ENCODE measurements at places on chromosomes 1 and 21.

DNA sequence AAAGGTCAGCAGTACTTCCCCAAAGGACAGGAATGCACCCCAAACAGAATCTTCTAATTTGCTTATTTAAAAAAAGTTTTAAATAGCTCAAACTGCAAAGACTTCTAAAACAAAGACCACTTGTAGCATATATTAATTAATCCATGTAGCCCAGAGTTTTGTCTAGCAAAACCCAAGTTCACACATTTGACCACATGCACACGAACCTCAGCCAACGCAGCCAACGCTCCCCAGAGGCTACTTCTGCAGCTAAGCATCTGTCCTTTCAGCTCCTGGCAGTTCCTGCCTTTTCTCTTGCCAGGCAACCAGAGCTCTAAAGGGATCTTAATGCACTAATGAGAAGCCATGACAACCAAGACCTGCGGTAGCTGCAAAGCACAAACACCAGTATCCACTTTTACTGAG lies 89.6 kb downstream of the RERE start:
- no peak overlapping the region for H3K4me3 ChIP-seq
- H3K27me3 ChIP-seq: no peaks in the 10 kb centered on the region
- no peak for DNase-seq
- H3K36me3 ChIP-seq: no peaks in the 10 kb centered on the region
- H3K4me1 ChIP-seq: peaks cover 9% of the 10 kb centered on the region
- no peak overlapping the region for H3K27ac ChIP-seq

- no peak for DNase-seq
- H3K4me3 ChIP-seq: no peak overlapping the region
- no peaks in the 10 kb centered on the region for H3K4me1 ChIP-seq
Observed at GRCh38 chr1:66777831-66778230, 23.2 kb downstream of the INSL5 start.

DNA sequence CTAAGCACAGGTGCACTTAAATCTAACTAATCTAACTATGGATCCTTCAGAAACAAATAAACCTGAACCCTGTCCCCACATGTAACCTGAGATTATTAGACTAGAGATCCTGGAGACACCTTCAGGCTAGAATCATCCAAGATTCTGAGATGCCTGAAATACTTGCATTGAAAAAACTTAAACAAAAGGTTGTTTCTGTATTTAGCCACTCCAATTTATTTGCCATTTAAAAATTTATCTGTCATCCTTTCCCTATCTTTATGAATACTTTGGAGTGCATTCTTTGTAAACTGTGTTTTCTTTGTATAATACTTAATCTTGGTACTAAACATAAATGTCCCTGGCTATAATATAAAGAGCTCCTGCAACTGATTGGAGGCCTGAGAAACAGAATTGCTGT lies 270.7 kb downstream of the NCAM2 start:
- no peak overlapping the region for H3K4me3 ChIP-seq
- no peaks in the 10 kb centered on the region for H3K27me3 ChIP-seq
- no peak for DNase-seq
- no peaks in the 10 kb centered on the region for H3K36me3 ChIP-seq

GRCh38 chr1:15153842-15154479 lies 414 bp downstream of the TMEM51 start:
- peak overlapping the region; percentile 77 for H3K27ac ChIP-seq
- DNase-seq: no peak
- peak overlapping the region; percentile 79 for H3K4me3 ChIP-seq
- no peaks in the 10 kb centered on the region for H3K36me3 ChIP-seq

- H3K4me3 ChIP-seq: no peak overlapping the region
- H3K36me3 ChIP-seq: no peaks in the 10 kb centered on the region
- H3K4me1 ChIP-seq: no peaks in the 10 kb centered on the region
- DNase-seq: no peak
- no peaks in the 10 kb centered on the region for H3K27me3 ChIP-seq
- no peak overlapping the region for H3K27ac ChIP-seq
Observed at GRCh38 chr1:228862542-228863505, 127.5 kb downstream of the RHOU start.

DNA sequence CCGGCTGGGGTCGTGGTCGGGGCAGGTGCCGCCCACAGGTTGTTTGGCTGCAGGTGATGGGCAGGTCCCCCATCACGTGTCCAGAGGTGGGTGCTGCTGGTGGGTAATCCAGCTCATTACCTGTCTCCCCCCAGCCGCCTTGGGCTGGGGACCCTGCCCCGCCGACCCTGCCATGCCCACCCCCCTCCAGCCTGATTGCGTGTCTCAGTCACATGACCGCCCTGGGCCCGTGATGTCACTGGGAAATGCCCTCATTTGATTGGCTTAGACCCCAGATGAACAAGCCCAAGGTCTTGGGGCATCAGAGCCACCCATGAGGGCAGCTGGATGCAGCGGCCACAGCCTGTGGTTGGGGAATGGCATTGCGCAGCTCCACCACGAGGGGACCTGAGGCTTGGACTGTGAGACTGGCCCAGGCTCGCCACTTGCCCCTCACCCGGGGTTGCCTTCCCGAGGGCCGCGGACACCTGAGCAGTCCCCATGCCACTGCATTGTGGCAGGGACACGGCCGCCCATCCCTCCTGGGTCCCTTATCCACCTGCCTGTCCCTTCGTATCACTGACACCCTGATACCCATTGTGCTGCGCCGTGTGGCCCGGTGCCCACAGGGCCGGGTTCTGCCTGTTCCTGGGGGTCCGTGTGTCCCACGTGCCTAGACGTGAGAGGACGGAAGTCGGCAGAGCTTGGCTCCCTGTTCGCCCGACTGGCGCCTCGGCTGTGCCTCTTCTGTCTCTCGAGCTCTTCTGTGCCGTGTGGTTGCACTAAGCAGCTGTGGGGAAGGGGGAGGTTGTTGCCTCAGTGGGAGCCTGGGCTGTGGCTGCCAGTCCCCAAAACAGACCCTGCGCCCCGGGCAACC lies 68.0 kb downstream of the FAAP20 start:
- DNase-seq: no peak
- H3K27ac ChIP-seq: no peak overlapping the region
- H3K36me3 ChIP-seq: no peaks in the 10 kb centered on the region

GRCh38 chr21:30760776-30761175 lies 5.5 kb upstream of the KRTAP21-1 start:
- H3K36me3 ChIP-seq: no peaks in the 10 kb centered on the region
- no peaks in the 10 kb centered on the region for H3K4me1 ChIP-seq

GRCh38 chr1:173222149-173223030 lies 15.3 kb upstream of the TNFSF4 start:
- H3K4me1 ChIP-seq: no peaks in the 10 kb centered on the region
- no peaks in the 10 kb centered on the region for H3K27me3 ChIP-seq
- DNase-seq: no peak
- H3K4me3 ChIP-seq: no peak overlapping the region

GRCh38 chr1:73136975-73137374 lies 854.6 kb upstream of the NEGR1 start:
- H3K36me3 ChIP-seq: no peaks in the 10 kb centered on the region
- H3K27me3 ChIP-seq: no peaks in the 10 kb centered on the region
- H3K4me3 ChIP-seq: no peak overlapping the region
- H3K27ac ChIP-seq: no peak overlapping the region
- no peaks in the 10 kb centered on the region for H3K4me1 ChIP-seq

GRCh38 chr1:47752559-47752958 lies 244.6 kb downstream of the TRABD2B start:
- no peak overlapping the region for H3K27ac ChIP-seq
- no peaks in the 10 kb centered on the region for H3K36me3 ChIP-seq
- peak; percentile 36 for DNase-seq
- no peaks in the 10 kb centered on the region for H3K27me3 ChIP-seq
- H3K4me1 ChIP-seq: no peaks in the 10 kb centered on the region

DNA sequence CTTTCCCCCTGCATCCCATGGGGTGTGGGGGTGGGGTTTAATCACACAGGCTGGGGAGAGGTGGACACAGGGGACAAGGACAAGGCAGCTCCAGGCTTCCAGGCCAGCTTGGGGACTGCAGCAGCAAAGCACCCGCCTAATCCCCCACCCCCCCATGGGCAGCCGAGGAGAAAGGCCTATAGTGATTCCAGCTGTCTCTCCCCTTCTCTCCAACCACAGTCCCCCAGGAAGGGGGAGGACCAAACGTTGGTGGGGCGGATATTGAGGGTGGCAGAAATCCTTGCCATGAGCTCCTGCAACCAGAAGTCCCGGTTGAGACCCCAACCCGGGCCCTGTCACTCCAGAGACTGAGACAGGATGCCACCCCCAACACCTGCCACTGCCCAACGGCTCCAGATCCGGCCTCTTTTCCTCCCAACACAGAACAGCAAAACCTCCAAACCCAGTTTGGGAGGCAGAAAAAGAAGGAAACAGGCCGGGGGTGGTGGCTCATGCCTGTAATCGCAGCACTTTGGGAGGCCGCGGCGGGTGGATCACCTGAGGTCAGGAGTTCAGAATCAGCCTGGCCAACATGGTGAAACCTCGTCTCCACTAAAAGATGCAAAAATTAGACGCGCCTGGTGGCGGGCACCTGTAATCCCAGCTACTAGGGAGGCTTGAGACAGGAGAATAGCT lies 1.7 kb downstream of the EPHA2 start:
- H3K36me3 ChIP-seq: peaks cover 15% of the 10 kb centered on the region
- no peak for DNase-seq
- no peaks in the 10 kb centered on the region for H3K4me1 ChIP-seq

GRCh38 chr1:85321237-85321964 lies 45.0 kb upstream of the BCL10 start:
- H3K4me1 ChIP-seq: no peaks in the 10 kb centered on the region
- H3K36me3 ChIP-seq: no peaks in the 10 kb centered on the region
- no peak for DNase-seq
- no peak overlapping the region for H3K4me3 ChIP-seq
- H3K27ac ChIP-seq: no peak overlapping the region

DNA sequence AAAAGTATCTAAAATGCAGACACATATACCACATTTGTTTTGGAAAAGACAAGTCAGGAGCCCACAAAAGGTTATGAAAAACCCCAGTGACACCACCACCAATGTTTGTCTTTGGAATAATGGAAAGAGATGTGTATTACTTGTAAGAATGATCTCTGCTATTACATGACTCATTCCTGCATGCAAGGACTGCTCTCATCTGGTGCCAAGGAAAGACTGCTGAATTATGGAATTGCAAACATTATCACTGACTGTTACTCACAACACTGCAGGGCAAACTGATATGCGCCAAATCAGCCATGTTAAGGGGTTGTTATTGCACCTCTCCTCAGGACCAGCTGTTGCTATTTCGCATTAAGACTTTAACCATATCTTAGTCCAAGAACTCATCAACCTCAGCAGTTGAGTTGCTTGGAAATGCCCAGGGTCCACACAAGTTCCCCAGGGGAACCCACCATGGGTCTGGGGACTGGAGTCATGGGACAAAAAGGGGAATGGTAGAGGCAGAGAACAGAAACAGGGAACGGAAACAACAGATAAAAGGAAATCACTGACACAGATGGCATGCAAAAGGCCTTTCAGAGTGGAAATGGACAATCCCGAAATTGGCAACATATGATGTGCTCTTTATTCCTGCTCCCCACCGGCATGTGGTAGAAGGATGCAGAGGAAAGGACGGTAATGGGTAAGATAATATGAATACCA lies 34.4 kb downstream of the CAPZB start:
- no peak overlapping the region for H3K4me3 ChIP-seq
- H3K36me3 ChIP-seq: no peaks in the 10 kb centered on the region
- no peaks in the 10 kb centered on the region for H3K27me3 ChIP-seq
- peak overlapping the region; percentile 65 for H3K27ac ChIP-seq
- peaks cover 94% of the 10 kb centered on the region for H3K4me1 ChIP-seq
